Fibroblast of pulmonary artery (primary cell): ENCODE measurements at places on chromosomes 5 and 9.
A peak's percentile ranks its signal among the peaks of the same experiment; 100 is the strongest.

DNA sequence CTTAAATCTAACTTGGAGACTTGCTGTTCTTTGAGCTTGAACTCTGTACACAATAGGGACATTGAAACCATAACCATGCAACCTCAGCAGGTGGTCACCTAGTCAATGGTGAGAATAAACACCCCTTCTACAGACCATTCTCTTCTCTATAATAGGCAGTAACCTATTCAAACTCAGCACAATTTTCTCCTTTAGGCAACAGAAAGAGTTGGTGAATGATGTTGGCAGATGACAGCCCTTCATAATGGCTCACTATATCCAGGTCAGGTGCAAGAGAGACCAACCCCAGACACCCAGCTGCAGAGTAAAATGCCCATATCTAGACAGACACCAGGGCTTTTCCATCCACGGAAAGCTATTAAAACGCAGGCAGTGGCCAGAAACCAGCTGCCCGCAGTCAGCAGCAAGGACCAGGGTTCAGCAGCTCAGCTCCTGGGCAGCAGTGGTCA, 106.7 kb downstream of the SERINC5 start:
- DNase-seq, result no peak

DNA sequence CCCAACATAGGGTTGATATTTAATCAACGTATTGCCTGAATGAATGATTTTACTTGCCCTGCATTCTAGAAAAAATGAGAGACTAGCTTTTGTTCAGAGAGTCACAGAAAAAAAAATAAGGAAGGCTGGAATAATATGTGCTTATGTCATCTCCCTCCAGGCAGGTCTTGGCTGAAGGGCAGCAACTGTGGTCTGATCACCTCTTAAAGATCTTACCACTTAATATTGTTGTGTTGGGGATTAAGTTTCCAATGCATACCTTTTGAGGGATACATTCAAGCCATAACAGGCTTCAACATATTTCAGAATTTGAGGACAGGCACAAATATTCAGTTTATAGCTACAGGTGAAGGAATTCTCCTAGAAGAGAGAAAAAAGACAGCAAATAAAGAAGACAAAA, 157.3 kb upstream of the S1PR3 start:
- no peak for DNase-seq

GRCh38 chr9:79480639-79481038, 91.1 kb upstream of the TLE4 start:
- no peak for DNase-seq

GRCh38 chr5:140575309-140575708, 10.7 kb downstream of the SLC35A4 start:
- DNase-seq, result peak; percentile 79

GRCh38 chr5:150529555-150529954, 21.6 kb downstream of the NDST1 start:
- no peak for DNase-seq

DNA sequence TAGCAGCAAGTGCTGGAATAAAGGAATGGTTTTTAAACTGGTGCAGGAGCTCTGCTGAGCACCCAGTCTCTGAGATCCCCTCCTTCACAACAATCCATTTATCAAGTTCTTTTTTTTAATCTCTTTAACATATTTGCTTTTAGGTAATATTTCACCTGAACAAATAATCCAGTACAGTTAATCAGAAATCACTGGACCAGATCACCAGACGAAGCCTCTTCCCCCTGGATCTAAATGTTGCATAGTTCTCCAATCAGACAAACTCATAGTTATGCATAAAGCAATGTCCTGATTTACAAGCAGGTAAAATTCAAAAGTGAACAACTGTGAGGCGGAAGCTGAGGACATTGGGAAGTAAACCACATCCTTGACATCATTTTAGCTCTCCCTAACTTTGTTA, 657.7 kb upstream of the RORB start:
- no peak for DNase-seq

GRCh38 chr9:6270896-6271295, 55.3 kb downstream of the IL33 start:
- no peak for DNase-seq

GRCh38 chr5:10885026-10885425, 124.0 kb upstream of the DAP start:
- no peak for DNase-seq

GRCh38 chr5:10293907-10294662, 13.6 kb downstream of the CMBL start:
- DNase-seq, result no peak

GRCh38 chr9:114012126-114012525, 66.0 kb downstream of the AMBP start:
- DNase-seq, result no peak

- no peak for DNase-seq
Observed at GRCh38 chr9:132035679-132036078, 44.0 kb downstream of the MED27 start.
